Kidney epithelial cell (primary cell): ENCODE measurements at places on chromosomes 1 and 21.

- no peak for DNase-seq
Observed at GRCh38 chr1:242886137-242886536, 361.6 kb upstream of the PLD5 start.

- peak; percentile 84 for DNase-seq
Observed at GRCh38 chr1:59427155-59427554, 130.3 kb downstream of the FGGY start.

DNA sequence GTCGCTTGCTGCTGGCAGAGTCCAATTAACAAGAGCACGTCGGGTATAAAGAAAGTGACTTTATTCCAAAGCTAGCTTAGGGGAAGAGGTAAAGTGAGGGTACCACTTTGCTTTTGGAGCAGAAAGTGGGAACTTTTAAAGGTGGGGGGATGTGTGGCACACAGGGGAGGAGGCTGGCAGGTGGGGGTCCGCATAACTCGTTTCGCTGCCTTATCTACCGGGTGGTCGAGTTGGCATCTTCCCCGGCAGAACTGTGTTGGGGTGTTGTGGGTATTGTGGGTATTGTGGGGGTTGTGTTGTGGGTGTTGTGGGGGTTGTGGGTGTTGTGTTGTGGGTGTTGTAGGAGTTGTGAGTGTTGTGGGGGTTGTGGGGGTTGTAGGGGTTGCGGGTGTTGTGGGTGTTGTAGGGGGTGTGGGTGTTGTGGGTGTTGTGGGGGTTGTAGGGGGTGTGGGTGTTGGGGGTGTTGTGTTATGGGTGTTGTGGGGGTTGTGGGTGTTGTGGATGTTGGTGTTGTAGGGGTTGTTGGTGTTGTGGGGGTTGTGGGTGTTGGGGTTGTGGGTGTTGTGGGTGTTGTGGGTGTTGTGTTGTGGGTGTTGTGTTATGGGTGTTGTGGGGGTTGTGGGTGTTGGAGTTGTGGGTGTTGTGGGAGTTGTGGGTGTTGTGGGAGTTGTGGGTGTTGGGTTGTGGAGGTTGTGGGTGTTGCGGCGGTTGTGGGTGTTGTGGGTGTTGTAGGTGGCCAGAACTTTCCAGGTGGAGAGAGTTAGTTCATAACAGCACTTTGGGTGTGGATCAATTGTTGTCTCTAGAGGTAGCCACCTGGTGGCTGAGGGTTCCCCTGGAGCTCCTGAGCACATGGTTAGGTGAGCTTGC lies 52.7 kb downstream of the AGPAT3 start:
- DNase-seq, result no peak

DNA sequence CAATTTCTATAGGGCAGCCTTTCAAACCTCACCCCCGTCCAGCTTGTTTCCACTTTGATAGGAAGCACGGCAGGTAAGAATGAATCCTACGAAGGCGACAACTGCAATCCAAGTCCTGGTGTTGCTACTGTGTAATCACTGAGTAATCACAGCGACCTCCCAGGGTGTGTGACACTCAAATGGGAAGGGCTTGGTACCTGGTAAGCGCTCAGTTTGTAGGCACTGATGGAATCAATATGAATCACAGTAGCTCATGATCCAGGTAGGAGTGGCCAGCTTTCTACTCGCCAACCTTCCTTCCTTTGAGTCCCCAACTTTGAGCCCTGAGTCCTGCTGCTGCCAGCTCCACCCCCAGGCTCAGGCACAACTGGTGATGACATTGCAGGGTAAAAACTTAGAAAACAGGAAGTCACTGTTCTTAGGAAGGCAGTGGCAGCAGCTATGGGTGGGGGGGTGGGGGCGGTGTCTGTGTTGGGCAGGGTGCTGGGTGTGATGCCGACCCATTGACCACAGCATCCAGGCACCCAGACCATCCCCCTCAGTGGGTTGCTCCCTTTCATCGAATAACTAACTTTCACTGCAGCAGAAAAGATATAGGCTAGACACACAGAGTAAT lies 70.7 kb downstream of the CD247 start:
- DNase-seq, result no peak

DNA sequence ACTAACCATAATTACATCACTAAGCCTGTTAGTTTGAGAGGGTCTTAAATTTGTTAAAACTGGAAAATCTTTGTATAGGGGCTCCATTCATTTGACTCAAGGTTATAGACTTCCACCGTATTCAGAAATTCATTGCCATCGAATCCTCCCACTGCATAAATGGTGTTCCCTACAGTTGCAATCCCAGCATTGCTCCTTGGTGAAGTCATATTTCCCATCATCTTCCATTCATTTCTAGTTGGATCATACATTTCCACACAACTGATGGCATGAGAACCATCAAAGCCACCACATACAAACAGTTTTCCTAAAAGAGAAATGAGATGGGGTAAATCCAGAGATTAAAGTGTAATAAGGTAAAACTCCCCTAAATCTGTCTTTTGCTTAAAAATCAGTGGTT lies 19.1 kb downstream of the IVNS1ABP start:
- no peak for DNase-seq

DNA sequence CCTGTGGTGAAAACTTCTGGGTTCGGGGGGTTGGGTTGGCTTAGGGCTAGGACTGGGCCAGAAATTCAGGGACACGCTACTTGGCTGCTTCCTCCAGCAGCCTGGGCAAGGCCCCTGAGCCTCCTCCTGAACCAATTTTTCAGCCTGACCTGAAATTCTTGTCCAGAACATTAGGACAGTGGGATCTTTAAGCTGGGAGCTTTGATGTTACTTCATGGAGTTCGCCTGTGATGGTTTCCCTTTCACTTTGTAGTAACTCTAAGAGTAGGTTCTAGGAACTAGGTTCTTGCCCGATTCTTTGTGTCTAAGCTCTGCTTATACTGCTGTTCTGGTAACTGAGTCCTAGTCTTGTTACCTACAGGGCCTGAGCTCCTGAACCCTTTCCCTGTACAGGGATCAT lies 75.3 kb downstream of the S1PR1 start:
- DNase-seq, result no peak

GRCh38 chr1:25619101-25619890 lies 2.7 kb downstream of the MAN1C1 start:
- no peak for DNase-seq

DNA sequence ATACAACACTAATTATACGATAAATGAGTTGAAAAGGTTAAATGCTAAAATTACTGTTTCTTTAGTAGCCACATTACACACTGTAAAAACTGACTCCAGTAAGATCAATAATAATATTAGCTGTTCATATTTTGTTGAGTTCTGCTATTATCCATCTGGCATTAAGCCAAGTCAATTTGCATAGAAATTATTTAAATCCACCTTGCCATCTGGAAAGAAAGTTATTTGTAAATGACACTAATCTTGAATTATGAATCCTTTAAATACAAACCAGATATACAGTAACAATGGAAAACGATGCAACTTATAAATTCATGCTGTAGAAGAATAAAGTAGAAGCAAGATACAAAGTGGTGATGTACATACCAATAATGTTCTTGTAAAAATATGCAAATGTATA lies 81.4 kb upstream of the BCL10 start:
- no peak for DNase-seq

- DNase-seq, result peak; percentile 10
Observed at GRCh38 chr1:62841587-62842169, 57.7 kb downstream of the ATG4C start.
